ENCODE measurements at places on chromosomes 3 and 15.

DNA sequence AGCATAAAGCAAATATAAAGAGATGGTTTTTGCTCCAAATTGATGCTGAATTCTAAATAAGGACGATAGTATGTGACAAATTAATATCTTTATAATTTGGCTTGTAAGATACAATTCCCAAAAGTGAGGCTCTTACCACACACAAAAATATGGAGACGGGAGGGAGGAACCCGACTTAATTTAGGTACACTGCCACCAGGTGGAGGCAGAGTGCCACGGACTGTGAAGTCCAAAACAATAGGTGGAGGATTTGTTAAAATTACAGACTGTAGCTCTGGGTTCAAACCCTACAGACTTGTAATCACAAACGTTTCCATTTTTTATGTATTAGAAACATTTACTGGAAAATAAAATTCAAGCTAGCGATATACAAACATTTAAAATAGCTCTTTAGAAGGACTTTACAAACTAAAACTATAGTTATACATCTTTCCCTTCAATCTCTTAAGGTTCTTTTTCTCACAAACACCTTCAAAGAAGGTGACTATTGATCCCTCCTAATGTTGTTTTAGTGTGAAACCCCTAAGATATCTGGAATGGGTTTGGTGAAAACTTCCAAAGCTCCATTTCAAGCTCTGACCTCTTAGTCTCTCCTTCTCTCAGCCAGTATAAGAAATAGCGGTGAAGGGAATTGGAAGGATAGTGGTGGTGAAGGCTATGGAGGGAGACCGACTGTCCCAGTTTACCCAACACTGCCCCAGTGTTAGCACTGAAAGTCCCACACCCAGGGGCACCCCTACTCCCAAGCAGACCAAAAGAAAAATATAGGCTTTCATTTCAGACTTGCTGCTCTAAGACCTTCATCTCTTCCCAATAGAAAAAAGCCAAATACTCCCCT is 89.7 kb downstream of the AQP9 start:
- peak; percentile 68 for DNase-seq

DNA sequence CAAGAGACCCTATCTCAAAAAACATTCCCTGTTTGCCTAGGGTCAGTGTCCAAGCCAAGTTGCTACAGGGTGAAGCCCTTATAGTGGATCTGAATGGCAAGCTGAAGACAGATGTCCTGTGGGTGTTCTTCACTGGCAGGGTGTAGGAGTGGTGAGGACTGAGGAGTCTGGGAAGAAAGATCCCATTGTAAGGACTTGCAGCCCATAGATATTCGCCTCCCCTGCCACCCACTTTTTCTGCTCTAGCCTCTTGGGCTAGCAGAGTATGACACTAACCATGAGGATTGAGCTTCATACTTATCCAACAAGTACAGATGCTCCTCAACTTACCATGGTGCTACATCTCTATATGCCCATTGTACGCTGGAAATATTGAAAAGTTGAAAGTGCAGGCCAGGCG is 13.2 kb downstream of the CYP19A1 start:
- no peak for DNase-seq

DNA sequence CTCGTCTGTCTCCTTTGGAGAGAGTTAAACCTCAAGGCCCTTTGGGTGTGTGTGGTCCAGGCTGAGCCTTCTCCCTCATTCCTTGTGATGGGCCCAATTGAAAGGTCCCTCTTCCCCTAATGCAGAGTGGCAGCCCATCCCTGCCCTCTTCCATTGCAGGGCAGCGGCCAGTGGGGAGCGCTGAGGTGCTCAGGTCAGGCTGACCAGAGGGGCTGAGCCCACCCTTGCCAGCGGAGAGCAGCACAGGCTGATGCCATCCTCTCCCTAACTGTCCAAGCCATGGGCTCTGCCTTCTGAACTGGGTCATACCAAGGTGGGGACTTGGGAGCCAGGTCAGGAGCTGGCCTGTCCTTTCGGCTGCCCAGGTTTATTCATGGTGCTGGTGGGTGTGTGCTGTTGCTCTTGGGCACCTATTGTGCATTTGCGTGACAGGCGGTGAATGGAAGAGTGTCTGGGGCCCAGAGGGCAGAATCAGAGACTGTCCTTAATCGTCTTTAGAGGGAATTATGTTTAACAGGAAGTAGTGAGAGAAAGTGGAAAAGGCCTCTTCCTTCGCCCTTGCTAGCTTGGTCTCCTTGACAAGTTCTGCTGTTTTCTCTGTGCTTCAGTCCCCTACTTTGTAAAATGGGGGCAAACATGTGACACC is 96.9 kb downstream of the VGLL4 start:
- DNase-seq = no peak

DNA sequence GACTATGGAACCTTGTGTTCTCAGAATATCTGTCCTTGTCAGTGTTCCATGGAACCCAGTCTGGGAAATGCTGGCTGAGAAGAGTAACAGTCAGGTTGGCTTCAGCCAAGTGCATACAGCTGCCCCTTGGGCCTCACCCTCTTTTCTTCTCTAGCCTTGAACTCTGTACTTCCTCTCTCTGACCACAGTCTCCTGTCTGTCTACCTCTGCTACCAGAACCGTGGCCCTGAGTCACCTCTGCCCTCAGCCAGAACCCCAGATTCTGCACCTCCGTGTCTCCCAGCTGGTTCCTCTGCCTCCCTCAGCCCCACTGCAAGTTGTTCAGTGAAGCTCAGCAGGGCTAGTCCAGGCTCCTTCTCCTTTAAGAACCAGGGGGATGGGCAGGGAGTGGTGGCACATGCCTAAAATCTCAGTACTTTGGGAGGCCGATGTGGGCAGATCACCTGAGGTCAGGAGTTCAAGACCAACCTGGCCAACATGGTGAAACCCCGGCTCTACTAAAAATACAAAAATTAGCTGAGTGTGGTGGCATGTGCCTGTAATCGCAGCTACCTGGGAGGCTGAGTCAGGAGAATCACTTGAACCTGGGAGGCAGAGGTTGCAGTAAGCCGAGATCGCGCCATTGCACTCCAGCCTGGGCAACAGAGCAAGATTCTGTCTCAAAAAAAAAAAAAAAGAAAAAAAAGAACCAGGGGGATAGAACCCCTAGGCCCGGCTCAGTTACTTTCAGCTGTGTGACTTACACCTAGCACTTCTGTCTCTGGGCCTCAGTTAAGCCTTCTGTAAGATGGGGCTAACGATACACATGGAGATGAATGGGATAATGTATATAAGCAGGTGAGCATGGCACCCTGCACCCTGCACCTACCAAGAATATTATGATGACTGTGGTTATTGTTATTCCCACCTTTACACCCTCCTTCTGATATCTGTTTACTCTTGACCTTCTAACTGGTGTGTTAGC is 24.3 kb upstream of the TATDN2 start:
- DNase-seq = peak; percentile 73

DNA sequence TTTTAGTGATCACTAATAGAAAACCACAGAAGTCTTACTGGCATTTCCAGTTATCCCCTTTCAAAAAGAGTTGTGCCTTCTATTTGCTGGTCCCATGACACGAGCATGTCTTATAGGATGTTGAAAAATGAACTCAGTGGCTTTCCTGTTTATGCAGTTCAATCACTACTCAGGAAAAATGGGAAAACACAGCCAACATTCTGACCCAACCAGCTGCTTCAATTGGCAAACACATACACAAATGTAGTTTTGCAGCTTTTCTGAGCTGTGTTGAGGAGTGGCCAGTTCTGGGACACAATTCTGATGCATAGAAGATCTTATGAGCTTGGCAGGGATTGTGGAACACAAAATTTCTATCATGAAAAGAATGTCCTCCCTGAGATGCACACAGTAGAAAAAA is 40.3 kb downstream of the FSTL1 start:
- DNase-seq = no peak

DNA sequence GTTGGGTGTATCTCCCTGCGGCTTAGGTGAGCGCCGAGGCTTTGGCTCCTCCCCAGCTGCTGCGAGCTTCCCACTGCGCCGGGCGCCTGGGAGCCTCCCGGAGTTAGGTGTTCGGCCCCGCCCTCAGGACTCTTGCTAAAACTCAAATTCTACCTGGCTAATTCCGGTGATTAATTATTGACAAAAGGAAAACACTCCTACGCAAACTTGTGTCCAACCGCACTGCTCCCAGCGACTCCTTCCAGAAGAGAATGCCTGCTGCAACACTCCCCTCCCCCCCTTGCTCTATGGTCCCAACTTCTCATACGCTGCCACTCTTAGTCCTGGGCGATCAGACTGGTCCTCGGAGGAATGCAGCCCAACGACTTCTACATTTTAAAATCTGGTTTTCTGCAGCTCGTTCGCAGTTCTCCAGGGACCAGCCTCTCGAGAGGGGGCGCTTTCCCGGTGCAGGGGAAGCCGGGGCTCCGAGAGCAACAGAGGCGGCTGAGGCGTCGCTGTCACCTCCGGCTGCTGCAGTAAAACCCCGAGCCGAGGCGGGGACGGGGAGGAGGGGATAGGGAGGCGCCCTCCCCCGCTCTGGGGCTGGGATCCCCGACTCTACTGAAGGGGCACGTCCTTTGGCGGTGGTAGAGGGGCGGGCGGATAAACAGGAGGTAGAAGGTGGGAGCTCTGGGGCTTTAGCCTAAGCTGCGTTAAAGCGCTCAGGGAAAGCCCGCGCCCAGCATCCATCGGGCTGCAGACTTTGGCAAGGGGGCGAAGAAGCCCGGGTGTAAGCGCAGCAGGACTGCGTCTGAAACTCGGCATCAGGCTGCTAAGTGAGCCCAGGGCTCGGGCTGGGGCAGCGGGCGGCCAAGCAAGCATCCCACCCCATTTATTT is at the start of gene SPTSSB:
TSS of gene SPTSSB (minus strand) at position 77 of the 880 bp plus-strand sequence. CDS start 25,194 bp downstream, outside the sequence.
- DNase-seq = peak; percentile 45

- DNase-seq = no peak
Measured at GRCh38 chr3:38493031-38493430, 3.1 kb upstream of the EXOG start.

DNA sequence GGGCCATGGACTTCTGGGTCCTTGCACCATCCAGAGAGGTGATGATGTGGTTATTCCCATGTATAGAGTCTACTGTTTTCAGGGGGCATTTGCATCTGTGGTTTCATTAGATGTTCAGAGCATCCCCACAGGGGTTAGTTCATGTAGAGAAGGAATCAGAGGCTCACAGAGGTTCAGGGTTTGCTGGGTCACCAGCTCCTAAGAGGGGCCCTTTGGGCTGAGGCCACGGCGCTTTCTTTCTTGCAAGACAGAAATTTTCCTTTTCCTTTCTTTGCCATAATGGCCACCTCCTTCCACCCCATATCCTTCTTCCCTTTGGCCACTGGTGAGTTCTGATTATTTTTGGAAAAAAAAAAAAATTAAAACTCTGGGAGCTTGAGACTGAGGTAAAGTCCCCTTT is 62.3 kb downstream of the APBA2 start:
- no peak for DNase-seq

DNA sequence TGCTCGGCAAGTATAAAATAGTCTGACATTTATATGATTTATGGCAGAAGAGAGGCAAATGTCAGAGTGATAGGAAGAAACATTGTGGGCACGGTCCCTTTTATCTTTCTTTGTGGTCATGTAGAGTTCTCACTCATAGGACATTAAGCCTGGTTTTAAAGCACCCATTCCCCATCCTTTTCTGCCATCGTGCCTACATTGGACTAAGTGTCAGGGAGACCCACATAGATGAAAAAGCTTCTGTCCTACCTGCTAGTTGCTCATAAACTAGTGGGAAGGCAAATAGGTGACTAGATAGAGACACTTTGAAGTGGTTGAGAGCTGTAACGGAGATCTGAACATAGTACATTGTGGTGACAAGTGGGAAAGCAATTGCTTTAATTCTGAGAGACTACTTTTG is 155.7 kb downstream of the B3GALNT1 start:
- peak; percentile 0 for DNase-seq

DNA sequence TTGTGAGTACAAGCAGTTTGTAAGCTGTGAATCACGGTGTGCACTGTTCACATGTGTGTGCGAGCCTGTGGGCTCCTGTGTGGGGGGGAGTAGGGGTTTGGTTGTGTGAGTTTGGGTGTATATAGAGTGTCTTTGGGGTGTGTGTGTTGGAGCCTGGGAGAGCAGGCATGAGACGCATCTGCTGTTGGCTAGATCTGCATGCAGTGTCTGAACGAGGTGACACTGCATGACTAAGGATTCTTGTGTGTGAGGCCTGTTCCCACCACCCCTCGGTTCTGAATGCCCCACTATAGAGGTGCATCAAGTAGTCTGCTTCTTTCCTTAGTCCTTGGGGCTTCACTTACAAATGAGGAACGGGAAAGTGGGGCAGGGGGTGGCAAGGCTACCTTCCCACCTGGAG is 68.4 kb downstream of the MAGEF1 start:
- no peak for DNase-seq

- peak; percentile 76 for DNase-seq
Measured at GRCh38 chr15:69976366-69976994, 121.2 kb downstream of the TLE3 start.

DNA sequence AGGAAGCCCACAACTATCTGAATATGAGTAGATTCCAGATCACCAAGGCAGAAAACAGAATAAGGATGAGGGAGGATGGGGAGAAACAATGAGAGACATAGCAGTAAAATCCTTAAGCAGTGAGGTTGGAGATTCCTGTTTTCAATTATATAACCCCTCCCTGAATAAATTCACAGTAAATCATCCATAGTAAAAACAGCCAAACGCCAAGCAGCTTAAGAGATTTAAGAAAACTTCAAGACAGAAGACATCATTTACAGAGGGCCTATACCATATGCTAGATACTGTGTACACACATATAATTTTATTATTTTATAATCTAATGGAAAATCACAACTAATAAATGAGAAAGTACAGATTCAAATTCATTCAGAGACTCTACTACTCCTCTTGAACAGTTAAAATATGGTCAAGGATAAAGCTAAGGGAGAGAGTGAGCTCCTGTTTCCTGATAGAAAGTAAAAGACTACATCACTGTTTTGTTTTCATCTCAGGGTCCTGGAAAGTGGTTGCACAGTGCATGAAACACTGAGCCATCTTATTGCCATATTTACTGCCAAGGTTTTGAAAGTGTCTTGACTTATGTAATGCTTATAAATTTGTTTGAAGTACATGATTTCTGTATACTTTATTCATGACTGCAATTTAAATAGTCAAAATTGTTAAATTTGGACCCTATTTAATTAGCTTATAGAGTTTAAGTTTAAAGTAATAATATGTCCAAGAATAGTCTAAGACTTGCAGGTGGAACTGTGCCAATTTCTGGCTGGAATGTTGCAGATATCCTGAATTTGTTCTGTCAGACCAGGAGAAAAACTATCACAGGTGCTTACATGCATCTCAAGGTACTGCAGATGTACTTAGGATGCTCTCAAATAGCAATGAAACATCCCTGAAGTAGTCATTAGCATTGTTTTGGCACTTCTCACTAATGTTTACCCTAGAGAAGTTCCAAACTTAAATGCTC is 141.4 kb downstream of the TBL1XR1 start:
- no peak for DNase-seq

GRCh38 chr3:50737906-50738598 is 63.3 kb downstream of the DOCK3 start:
- no peak for DNase-seq
